Right lobe of liver (tissue), 6 donors: ENCODE measurements at places on chromosomes 13 and 19. TPM values are rescaled to one million over a fixed set of nuclear protein-coding genes. Genes with fewer than 3 reads are reported as not detected.
A peak's percentile ranks its signal among the peaks of the same experiment; 100 is the strongest.

DNA sequence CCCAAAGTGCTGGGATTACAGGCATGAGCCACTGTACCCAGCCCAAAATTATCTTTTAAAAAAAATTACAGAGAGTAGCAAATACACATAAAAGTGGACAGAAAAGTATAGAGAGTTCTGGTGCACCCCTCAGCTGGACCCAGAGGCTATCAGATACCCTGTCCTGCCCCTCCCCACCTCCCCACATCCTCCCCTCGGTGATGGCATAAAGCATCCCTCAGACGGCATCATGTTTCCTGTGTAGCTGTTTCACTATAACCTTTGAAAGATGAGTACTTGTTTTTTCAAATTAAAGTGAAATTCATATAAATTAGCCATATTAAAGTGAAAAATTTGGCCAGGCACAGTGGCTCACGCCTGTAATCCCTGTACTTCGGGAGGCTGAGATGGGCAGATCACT lies 20.1 kb downstream of the SLC27A1 start:
- no peaks in the 10 kb centered on the region for H3K4me1 ChIP-seq
- H3K36me3 ChIP-seq = no peaks in the 10 kb centered on the region
- DNase-seq = no peak
- no peak overlapping the region for H3K27ac ChIP-seq
- H3K27me3 ChIP-seq = no peaks in the 10 kb centered on the region
- no peak overlapping the region for H3K4me3 ChIP-seq

DNA sequence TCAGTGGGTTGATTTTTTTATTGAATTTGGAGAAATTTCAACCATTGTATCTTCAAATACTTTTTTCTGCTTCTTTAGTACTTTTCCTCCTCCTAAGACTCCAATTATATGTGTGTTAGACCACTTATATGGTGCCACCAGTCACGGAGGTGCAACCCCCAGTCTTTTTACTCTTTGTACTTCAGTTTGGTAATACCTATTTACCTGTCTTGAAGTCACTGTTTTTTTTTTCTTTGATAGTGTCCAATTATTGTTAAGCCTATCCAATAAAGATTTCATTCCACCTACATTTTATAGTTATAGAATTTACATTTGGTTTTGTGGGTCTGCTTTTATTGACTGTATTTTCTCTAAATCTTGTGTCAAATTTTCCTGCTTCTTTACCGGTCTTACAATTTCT lies 14.9 kb downstream of the ZNF283 start:
- peaks cover 2% of the 10 kb centered on the region for H3K36me3 ChIP-seq
- DNase-seq = no peak
- H3K4me1 ChIP-seq = no peaks in the 10 kb centered on the region

DNA sequence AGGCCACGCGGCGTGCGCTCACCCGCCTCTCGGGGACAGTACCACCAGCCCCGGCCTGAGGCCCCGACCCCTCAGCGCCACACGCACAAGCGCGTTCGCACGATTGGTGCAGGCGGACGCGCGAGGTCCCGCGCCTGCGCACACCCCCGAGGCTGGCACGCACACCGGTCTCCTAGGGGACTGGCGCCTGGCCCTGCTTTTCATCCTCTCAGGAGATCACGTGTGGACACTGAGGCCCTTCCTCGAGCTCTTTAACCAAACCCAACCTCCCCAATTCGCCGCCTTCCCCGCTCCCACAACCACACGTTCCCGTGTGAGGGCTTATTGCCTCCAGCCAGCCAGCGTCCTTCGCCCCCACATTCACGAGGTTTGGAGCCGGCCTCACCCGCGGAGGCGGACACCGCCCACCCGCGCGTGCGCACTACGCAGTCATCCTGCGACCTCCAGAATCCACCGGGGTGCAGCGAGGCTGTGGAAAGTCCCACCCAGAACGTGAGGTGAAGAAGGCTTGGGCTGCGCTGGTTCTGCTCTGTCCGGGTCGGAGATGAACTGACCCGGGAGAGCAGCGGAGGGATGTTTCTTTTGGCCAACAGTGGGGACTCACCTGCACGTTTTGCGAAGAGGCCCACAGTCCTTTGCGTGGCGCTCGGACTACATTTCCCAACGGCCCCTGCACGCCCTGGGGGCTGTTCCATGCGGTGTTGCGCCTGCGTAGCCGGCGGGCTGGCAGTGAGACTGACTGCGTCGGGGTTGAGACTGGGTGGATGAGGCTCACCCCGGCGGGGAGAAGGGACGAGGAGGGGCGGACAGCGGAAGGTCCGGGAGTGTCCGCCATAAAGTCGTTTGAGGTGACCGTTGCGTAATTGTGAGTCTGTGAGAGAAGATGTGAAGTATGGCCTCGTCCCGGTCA lies 539 bp upstream of the ZNF667 start:
- DNase-seq = peak; percentile 93
- H3K27ac ChIP-seq = peak overlapping the region; percentile 9
- no peaks in the 10 kb centered on the region for H3K27me3 ChIP-seq

DNA sequence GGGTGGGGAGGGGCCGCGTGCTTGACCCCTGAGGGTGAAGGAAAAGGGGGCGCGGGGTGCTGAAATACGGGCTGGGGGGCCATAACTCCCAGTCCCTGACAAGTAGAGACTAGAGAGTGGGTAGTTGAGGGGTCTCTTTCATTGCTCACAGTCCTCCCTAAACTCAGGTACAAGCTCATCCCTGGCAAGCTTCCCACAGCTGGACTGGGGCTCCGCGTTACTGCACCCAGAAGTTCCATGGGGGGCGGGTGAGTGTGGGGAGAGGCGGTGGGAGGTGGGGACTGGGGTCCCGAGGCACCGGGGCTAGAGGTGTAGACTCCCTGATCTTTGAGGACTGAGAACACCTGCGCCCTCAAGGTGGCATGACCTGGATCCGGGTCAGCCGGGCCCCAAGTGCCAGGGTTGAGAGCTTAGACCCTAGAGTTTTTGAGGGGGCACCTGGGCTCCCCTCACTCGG lies 1.3 kb downstream of the ETV2 start:
- DNase-seq = peak; percentile 61
- peak overlapping the region; percentile 71 for H3K27ac ChIP-seq
- H3K4me3 ChIP-seq = peak overlapping the region; percentile 61
- H3K27me3 ChIP-seq = no peaks in the 10 kb centered on the region

DNA sequence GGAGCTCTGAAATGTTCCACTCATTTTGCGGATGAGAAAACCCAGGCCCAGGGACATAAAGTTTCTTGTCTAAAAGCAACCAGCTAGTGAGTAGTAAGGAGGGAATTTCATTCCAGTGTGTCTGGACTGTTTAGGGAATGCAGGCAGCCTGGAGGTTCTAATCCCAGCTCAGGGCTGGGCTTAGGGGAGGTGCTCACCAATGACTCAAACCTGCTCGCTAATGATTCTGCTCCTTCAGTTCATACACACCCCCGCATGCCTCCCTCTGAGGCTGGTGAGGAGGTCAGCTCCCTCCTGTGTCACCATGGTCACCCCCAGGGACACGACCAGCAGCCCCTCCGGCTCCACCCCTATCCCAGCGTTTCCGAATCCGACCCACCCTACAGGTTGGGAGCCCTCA lies 34.6 kb downstream of the CYP4F2 start:
- peaks cover 5% of the 10 kb centered on the region for H3K4me1 ChIP-seq
- H3K27me3 ChIP-seq = no peaks in the 10 kb centered on the region
- no peak overlapping the region for H3K4me3 ChIP-seq
- H3K36me3 ChIP-seq = no peaks in the 10 kb centered on the region
- H3K27ac ChIP-seq = no peak overlapping the region

GRCh38 chr13:111204438-111205177 lies 89.5 kb downstream of the ARHGEF7 start:
- DNase-seq = no peak
- peaks cover 24% of the 10 kb centered on the region for H3K4me1 ChIP-seq
- no peaks in the 10 kb centered on the region for H3K36me3 ChIP-seq
- H3K4me3 ChIP-seq = no peak overlapping the region

DNA sequence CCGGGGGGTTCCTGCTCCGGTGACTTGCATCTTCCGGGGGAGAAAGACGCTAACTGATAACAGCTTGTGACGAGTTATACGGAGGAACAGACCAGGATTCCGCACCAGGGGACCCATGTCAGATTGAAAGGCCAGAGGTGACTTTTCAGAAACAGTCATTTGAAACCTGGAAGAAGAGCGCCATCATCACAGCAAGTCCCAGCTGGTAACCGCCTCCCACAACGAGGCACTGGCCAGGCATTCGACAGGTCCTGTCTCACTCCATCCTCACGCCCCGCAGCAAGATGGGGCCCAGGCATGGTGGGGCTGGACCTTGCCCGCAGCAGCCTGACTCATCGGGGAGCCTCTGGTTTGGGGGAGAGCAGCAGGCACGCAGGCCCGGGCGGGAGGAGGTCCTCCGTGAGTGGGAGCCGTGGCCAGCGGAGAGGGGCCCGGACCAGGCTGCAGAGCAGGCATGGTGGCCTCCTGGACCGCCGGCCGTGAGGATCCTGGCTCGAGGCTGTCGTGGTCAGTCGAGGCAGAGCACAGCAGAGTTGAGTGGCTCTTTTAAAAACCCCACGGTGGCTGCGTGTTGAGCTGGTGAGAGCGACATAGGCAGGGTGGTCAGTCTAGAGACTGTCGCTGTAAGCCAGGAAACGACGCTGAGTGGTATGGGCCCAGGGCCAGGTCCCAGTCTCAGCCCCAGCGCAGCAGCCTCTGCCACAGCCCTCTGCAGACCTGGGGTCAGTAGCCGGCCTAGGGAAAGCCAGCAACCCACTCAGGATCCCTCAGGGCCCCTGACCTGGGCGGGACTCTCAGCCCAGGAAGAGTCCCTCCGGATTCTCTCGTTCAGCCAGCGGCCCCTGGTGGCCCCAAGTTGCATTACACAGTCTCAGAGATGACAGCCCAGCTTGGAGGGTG lies 94.9 kb upstream of the MCF2L start:
- peaks cover 6% of the 10 kb centered on the region for H3K36me3 ChIP-seq
- H3K4me1 ChIP-seq = no peaks in the 10 kb centered on the region
- DNase-seq = peak; percentile 70
- peak overlapping the region; percentile 3 for H3K27ac ChIP-seq
- no peak overlapping the region for H3K4me3 ChIP-seq
- no peaks in the 10 kb centered on the region for H3K27me3 ChIP-seq

DNA sequence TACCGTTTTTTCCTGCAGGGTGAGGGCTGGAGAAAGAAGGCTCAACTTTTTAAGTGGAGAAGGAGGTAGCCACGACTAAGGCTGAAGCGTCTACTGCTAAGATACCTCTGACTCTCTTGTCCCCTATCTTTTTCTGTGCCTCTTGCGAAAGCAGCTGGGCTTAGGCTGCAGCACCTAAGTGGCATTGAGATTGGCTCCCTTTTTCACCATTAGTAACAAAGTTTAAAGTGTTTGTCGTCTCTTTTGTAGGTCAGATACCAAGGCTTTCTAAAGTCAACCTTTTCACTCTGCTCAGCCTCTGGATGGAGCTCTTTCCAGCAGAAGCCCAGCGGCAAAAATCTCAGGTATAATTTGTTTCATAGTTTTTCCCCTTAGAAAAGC lies 887 bp downstream of the CDADC1 start:
- no peak for DNase-seq
- peak overlapping the region; percentile 68 for H3K4me3 ChIP-seq
- no peaks in the 10 kb centered on the region for H3K4me1 ChIP-seq
- H3K27me3 ChIP-seq = no peaks in the 10 kb centered on the region

DNA sequence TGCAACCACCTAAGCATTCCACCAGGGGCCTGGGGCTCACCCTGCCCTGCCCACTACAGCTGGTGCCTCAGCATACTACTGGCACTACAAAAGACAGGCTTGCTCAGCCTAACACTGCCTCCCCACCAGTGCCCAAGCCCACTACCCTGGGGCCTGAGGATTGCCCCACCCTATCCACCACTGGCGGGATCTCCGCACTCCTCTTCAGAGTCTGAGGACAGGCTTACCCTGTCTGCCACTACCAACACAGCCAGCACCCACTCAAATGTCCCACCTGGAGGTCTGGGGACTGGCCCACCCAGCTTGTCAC lies 27.6 kb upstream of the N4BP2L1 start:
- no peak overlapping the region for H3K27ac ChIP-seq
- H3K36me3 ChIP-seq = no peaks in the 10 kb centered on the region
- no peaks in the 10 kb centered on the region for H3K4me1 ChIP-seq
- no peaks in the 10 kb centered on the region for H3K27me3 ChIP-seq

- H3K4me1 ChIP-seq = no peaks in the 10 kb centered on the region
- no peaks in the 10 kb centered on the region for H3K27me3 ChIP-seq
- no peak overlapping the region for H3K4me3 ChIP-seq
- H3K27ac ChIP-seq = no peak overlapping the region
These were observed 19.5 kb downstream of the WDFY2 start for GRCh38 chr13:51603716-51604115.

- H3K4me1 ChIP-seq = no peaks in the 10 kb centered on the region
- no peaks in the 10 kb centered on the region for H3K36me3 ChIP-seq
These were observed 536.5 kb upstream of the SPRY2 start for GRCh38 chr13:80877209-80877943.

- no peak overlapping the region for H3K27ac ChIP-seq
- H3K4me3 ChIP-seq = no peak overlapping the region
- DNase-seq = no peak
- H3K4me1 ChIP-seq = peaks cover 12% of the 10 kb centered on the region
- no peaks in the 10 kb centered on the region for H3K27me3 ChIP-seq
- no peaks in the 10 kb centered on the region for H3K36me3 ChIP-seq
These were observed 8.5 kb downstream of the FOSB start for GRCh38 chr19:45476304-45476703.

DNA sequence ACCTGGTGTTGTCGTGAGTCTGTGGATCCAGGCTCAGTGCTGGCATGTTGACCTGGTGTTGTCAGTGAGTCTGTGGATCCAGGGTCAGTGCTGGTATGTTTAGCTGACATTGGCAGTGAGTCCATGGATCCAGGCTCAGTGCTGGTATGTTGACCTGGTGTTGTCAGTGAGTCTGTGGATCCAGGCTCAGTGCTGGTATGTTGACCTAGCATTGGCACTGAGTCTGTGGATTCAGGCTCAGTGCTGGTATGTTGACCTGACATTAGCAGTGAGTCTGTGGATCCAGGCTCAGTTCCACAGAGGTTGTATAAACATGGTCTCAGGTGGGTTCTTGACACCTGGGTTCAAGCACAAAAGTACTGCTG lies 16.8 kb upstream of the PDCD2L start:
- no peak overlapping the region for H3K27ac ChIP-seq
- H3K4me3 ChIP-seq = no peak overlapping the region
- H3K4me1 ChIP-seq = no peaks in the 10 kb centered on the region
- no peaks in the 10 kb centered on the region for H3K27me3 ChIP-seq

- H3K4me3 ChIP-seq = no peak overlapping the region
- DNase-seq = peak; percentile 14
- no peak overlapping the region for H3K27ac ChIP-seq
- H3K27me3 ChIP-seq = no peaks in the 10 kb centered on the region
These were observed 172.0 kb downstream of the TEX29 start for GRCh38 chr13:111492341-111492950.

- H3K4me3 ChIP-seq = no peak overlapping the region
- no peaks in the 10 kb centered on the region for H3K36me3 ChIP-seq
These were observed 3.1 kb upstream of the DHRS12 start for GRCh38 chr13:51807041-51807440.

Gene ZNF418
- total RNA-seq = 1.1 TPM

Gene ATP12A
- total RNA-seq = not detected

Gene GRIN2D
- 0.24 TPM for total RNA-seq

Gene ZNF829
- 0.95 TPM for total RNA-seq

Gene TSKS
- not detected for total RNA-seq

Gene PSG6
- total RNA-seq = not detected

Gene CRTC1
- 7.2 TPM for total RNA-seq

Gene SYNGR4
- total RNA-seq = 0.80 TPM

Gene RNF17
- not detected for total RNA-seq

Gene CEACAM8
- total RNA-seq = not detected

Gene NPAS1
- total RNA-seq = not detected

Gene FXYD7
- not detected for total RNA-seq

Gene BABAM1
- total RNA-seq = 51.3 TPM
